BE2C (cell line): ENCODE measurements at places on chromosomes 3 and 15.

DNA sequence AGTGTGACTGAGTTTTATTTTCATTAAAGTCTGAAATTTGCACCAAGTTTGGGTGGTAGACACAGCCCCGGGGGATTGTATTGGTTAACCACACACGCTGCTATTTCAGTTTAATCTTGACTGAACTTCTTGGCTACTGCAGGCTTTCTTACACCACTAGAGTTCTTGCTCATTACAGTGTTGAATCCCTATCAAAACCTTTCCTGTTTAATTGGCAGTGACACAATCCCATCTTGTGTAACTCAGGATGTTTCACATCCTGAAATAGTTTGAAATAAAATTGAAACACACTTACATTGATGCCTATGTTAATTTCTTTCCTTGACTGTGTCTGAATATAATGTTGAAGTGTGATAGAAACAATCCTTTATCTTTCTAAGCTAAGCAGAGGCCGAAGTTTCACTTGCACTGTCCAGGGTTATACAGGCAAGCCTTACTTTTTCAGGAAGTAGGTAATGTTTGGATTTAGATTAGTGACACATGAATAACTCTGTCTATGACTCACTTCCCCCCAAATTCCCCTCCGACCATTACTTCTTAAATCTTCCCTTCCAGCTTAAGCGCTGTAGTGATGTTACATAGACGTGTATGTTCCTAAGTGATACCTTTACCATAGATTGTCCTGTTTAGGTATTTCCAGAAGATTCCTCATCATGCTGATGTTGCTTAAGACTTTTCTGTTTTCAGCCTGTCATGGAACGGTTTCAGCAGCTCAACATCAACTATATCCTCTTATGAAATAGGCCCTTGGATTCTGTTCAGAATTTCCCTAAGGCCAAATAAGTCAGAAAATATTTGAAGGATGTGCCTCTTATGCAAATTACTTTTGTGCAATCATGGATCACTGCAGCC lies 16.8 kb downstream of the ATG7 start:
- no peak for DNase-seq

DNA sequence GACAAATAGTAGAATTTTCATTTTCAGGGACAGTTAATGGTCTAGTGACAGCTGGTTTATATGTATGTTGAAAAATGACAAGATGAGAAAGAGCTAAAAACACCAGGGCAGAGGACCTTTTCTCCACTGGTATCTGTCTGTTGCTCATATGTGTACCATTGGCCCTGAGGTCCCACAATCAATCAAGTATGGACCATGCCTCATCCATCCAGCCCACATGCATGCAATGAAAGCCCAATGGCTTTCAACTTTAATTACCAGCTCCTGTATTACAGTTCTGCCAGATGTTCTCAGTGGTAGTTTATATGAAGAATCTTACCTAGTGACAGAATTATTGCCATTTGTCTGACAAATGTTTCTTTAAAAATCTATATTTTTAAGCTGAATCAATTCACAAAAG lies 234.1 kb downstream of the ZMAT3 start:
- no peak for DNase-seq

DNA sequence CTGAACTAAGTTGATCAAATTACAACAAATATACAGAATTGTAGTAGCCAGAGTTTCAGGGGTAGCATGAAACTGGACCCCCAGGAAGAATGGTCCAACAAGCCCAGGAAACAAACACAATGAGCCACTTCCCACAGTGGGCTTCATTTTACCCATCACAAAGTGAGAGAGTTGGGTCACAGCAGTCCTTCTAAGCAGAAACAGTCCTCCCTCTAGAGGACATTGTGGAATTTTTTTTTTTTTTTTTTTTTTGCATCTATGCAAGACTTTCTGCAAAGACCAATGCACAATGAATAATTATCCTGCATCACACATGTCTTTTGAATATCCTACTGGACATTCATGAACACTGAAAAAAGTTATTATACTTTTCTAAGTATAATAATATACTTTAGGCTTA lies 73.8 kb upstream of the ATP13A5 start:
- no peak for DNase-seq

- DNase-seq: peak; percentile 20
These were observed 33.2 kb upstream of the GOLGA8B start for GRCh38 chr15:34616613-34617012.

GRCh38 chr15:39622660-39623516 lies 42.0 kb downstream of the THBS1 start:
- DNase-seq: no peak

DNA sequence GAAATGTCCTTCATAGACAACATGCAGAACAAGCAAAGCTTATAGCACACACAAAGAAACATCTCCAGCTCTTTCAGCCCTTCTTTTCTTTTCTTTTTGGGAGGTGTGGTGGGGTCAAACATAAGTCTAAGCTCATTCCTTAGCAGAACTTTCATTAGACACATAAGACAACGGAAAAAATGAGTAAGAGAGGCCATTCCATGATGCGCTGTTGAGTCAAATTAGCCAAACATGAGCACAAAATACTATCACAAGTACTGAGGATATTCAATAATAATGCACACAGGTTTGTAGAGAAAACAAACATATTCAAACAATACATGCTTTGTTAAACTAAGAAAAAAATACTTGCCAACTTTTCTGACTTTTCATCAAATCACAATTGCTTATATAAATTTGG lies 83.0 kb downstream of the PLOD2 start:
- DNase-seq: no peak

DNA sequence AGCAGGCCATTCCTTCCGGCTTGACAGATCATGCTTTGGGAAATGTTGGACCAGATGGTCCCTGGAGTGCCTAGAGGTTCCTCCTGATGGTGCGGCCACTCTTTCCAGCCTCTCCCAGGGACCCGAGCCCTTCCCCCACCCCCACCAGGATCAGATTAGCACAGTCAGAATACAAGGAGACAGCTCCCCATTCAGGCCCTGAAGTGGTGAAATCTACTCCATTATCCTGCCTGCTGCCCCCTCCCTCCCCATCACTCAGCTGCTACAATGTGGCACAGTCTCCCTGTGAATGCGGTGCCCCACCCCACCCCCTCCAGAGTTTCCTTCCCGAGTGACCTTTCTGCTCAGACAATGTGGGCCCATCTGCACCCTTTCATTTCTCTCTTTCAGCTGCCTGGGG lies 29.4 kb downstream of the RNU5B-1 start:
- peak; percentile 42 for DNase-seq

DNA sequence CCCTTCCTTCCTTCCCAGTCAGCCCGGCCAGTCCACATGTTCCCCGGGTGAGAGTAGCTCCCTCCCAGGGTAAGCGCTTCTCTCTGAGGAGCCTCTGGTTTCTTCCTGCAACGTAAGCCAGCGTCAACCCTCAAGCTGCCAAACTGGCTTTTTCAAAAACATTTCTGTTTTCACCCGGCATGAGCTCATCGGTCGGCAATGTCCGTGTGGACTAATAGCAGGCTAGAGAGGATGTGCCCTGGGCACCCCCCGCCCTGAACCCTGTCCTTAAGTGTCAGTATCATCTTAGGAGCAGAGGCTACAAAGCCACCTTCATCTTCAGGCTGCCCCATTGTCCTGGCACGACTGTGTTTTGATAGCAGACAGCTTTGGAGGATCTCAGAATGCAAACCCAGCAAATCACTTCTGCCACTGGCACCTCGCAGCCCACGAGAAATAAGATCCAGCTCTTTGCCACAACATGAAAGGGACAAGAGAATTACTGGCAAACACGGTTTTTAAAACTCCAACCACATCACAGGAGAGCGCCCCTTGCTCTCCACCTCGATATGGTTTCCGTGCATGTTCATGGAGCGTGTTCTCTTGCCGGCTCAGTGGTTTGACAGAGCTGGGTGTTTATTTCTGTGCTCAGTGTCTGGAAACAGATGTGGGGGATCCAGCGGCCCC lies 9.9 kb downstream of the ALDH1A3 start:
- DNase-seq: no peak

DNA sequence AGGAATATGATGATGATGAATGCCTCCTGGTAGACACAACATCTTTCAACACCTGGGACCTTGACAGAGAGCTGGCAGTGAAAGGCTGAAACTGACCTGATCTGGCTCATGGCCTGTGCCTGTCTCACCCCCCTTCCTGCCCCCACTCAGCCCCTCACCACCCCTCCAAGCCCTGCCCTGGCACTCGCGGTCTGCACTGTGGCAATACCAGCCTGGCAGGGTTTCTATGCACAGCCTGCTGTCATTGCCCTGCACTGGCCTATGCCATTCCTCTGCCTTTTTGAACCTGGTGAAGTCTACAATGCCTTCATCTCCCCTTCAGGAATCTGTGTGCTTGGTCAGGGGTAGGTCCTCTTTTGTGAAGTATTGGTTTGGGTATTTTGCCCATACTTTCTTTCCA lies 56.5 kb downstream of the ACAD9 start:
- no peak for DNase-seq

- DNase-seq: no peak
These were observed 179.5 kb upstream of the NSMCE3 start for GRCh38 chr15:29449136-29449535.

DNA sequence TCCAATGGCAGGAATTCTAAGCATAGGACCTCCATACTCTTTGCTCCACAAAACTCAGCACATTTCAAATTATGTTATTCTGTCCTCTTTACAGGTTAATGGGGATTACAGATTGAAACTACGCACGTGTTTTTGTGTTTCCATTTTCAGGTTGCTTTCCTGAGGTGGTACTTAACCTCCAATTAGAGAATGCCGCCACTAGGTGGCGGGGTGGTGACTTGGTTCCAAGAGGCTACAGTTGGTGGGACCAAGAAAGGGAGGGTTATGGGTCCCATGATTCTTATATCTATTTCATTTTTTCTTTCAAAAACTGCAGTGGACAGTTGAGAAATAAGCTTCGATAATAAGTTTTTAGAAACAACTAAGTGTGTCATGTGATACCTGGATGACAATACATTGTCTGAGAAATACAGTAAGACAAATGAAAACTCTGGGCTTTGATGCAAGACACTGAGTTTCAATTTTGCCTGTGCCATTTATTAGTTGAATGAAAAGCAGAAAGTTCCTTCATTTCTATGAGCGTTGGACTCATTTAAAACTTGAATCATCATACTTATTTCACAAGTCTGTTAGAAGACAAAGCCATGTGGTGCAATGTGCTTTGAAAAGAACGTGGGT lies 539.0 kb downstream of the FGF12 start:
- DNase-seq: peak; percentile 78

DNA sequence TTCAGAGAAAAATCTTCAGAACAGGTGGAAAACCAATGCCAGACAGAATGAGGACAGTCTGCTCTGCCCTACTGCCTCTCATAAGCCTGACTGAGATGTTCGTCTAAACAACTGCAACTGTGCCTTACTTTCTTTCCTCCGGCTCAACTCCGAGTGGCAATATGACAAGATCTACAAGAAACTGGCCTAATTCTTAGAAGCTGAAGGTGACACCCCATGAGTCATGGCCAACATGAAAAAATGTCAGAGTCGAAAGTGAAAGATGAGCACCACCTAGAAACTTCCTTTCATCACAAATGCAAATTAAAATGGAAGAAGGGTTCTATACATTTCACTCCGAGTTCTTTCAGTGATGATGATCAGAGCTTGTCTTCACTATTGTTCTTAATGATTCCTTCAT lies 12.9 kb downstream of the PCYT1A start:
- no peak for DNase-seq
